ENCODE measurements at places on chromosomes 4 and X.

DNA sequence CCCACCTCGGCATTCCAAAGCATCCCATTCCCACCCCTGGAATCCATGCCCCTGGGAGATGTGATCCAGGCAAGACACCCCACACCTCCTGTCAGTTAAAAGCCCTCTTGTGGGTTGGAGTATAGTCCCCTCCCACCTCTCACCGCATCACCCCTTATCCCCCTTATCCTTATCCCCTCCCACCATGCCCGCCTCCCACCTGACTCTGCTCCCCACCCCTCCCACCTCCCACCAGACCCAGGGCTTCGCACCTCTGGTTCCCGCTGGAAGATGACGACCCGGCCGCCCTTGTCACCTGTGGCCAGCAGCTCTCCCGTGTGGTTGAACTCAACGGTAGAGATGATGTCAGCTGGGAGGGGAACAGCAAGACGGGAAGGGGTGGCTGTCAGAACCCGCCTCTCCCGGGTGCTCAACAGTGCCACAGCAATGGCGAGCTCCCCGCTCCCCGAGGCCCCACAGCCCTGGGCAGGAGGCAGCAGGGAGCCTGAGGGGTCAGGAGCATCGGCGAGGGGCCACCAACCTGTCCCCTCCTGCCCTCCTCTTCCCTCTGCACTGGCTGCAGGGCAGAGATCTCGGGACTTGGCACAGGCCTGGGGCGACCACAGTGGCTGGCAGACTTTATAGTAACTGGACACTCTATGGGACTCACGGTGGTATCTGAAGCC is 91.5 kb downstream of the PPP2R2C start:
- DNase-seq = no peak

- DNase-seq = no peak
These were observed 203.8 kb downstream of the AASDH start for GRCh38 chr4:56183344-56183959.

- DNase-seq = no peak
These were observed 81.7 kb downstream of the SLC10A7 start for GRCh38 chr4:146439999-146440398.

DNA sequence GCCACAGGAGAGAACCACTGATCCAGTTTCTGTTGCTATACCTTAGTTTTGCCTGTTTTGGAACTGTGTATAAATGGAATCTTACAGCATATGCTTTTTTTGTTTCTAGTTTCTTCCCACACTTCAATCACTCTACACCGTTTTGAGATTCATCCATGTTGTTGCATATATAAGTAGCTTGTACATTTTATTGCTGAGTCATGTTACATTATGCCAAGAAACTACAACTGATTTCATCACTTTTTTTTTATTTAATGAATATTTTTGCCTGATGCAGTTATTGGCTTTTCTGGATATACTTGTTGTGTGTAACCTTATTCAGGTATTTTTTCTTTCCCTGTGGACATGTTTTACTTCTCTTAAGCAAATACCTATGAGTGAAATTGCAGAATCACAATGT is 1135.9 kb downstream of the RAPGEF2 start:
- DNase-seq = no peak

GRCh38 chr4:2044119-2044485 is 15.0 kb upstream of the NAT8L start:
- no peak for DNase-seq

GRCh38 chr4:2722033-2722432 is 34.1 kb downstream of the TNIP2 start:
- no peak for DNase-seq

DNA sequence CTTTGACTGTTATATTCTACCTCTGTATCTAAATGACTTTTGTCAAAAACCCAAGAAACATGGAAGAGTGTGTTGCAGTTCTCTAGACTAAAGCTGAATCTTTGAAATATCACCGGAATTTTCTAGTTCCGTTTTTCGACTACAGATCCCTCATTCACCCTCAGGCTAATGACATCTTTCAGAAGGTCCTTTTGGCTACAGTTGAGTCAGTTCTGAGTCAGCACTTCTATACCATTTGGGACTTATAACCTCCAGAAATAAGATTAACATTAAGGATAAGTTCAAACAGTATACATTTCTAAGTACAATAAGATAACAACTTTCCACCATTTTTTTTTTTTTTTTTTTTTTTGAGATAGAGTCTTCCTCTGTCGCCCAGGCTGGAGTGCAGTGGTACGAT is 331.0 kb upstream of the CPXCR1 start:
- no peak for DNase-seq

DNA sequence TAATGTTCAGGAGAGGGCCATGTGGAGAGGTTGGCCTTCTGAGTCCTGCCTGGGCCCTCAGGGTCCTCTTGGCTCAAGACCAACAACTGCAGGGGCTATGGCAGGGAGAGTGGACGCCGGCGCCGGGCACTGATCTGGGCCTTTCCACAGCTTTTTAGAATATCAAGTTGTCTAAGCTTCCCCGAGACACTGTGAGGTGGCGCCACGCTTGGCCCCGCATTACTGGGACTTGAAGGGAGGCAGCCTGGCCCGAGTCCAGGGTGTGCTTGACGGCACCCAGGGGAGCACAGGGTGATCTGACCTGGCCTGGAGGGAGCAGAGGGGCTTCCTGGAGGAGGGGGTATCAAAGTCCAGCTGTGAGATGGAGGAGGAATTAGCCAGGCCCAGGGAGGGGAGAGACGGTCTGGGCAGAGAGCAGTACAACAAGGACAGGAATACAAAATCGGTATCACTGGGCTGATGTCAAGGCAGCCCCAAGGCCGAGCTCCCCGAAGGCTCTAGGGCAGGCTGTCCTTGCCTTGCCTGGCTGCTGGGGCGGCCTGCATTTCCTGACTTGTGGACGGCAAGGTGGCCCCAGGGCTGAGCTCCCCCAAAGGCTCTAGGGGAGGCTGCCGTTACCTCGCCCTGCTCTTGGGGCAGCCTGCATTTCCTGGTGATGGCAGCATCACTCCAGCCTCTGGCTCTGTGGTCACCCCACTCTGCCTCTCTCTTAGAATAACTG is 28.1 kb downstream of the ABLIM2 start:
- no peak for DNase-seq

All from stimulated activated CD4-positive, alpha-beta T cell treated with anti-CD3 and anti-CD28 coated beads, Interleukin-1b, Interleukin-23, amount 100 ng/mL, for 4 hours (primary cell).